ENCODE measurements at places on chromosomes 6 and 20.

GRCh38 chr6:13559251-13559650, 15.2 kb upstream of the SIRT5 start:
- no peak for DNase-seq

DNA sequence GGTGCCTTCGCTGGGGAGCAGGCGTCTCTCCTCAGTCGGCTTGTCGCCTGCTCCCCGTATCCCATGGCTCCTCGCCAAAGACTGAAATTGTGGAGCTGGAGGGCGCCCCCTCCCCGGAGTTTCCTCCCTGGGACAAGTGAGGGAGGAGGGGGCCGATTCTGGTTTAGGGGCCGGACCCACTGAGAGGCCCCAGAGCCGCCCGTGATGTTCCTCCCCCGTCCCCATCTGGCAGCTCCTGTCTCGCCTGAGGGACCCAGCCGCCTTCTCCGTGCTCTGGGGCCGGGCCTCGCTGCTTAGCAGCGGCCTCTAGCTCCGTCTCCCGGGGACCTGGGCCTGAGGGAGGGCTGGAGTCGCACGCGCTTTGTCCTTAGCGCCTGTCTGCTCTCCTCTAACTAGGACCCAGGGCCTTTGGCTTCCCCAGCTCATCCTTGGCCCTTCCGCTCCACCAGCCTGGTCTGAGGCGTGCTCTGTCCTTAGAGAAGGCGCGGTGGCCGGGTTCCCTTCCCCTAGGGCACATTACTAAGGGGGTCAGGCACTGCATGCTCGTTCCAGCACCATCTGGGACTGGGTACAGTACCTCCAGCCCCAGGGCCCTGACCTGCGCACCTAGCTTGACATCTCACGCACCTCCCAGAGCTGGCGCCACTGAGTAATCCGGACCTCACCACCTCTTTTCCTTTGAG, 29.7 kb downstream of the SLC12A5 start:
- no peak for DNase-seq

GRCh38 chr6:78909391-78909790, 42.0 kb downstream of the IRAK1BP1 start:
- no peak for DNase-seq

- DNase-seq = no peak
These were observed 21.9 kb upstream of the CHMP4B start for GRCh38 chr20:33789109-33789857.

DNA sequence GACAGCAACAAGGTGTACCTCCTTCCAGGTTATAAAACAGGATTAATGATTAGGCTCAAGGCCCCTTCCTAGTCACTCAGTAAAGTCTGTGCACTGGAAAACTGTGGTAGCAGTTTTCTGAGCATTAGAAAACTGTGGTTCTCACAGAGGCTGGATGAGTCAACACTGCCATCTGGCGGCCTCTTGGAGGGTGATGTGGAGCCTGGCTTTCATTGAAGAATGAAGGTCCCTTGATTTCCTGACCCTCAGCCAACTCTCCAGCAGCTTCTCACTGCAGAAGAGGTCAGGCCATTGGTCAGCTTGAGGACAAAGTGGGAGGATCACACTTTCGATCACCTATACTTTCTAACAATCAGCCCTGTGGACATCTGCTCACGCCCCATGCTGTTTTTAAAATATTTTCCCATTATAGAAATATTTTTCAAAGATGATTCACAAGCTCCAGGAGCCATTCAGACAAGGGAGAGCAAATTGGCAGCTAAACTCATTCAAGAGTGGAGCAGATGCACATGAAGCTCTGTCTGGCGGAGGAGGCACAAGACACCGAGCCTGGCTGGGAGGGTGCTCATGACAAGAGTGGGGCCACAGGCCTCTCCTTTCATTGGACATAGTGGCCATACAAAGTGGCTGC, 23.2 kb downstream of the PSMB1 start:
- DNase-seq = peak; percentile 56

DNA sequence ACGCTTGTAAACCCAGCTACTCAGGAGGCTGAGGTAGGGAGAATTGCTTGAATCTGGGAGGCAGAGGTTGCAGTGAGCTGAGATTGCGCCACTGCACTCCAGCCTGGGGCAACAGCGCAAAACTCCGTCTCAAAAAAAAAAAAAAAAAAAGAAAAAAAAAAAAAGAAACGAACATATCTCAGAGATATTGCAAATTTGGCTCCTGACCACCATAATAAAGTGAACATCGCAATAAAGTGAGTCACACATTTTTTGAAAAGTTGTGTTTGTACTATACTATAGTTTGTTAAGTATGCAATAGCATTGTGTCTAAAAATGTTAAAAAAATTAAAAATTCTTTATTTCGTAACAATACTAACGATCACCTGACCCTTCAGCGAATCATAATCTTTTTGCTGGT, 13.3 kb downstream of the RSPH9 start:
- no peak for DNase-seq

DNA sequence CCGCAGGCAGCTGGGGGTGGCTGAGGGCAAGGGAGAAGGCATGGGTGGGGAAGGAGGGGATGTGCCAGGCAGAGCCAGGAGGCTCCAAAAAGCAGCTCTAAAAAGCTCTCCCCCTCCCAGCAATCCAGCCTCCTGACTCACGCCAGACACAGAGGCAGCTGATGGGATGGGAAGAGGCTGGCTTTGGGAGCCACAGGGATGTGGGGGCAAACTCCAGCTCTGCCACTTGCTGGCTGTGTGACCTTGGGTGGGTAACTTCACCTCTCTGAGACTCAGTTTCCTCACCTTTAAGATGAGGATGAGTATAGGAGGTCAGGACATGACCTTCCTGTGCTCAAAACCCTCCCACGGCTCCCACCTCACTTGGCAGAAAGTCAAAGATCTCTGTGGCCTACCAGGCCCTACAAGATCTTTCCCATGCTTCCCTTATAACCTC, 148.9 kb downstream of the CEBPB start:
- no peak for DNase-seq

DNA sequence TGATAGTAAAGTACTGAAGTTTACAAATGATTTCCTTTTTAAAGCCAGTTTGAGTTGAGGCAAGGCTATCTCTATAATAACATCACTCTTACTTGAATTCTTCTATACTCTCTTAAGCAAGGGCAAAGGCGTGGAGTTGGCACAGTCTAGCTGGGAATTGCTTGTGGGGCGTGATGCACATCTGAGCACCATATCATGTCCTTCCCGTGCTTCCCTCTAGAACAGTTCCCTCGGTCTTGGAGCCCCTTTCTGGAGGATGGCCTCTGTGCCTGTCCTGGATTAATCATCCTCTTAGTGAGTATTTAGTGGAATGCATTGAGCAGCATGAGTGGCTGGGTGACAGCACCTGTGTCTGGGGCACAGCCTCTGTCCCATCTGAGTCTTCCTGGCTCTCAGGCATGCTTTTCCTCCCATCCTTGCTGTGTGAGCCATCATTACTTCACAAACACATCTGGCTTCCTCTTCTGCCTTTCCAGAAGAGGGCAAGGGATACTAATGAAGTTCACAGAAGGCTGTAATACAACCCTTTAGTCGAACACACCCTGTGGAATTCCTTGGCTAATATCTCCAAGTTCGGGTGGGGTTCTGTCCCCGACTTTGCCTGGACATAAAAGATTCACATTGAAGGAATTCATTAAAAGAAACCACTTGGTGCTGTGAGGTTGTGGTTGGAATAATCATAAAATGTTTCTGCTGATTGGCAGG, 188.2 kb downstream of the FNDC1 start:
- DNase-seq = no peak

GRCh38 chr20:8930726-8931125, 138.2 kb upstream of the PLCB4 start:
- no peak for DNase-seq

GRCh38 chr20:3901028-3901705, 12.0 kb downstream of the PANK2 start:
- DNase-seq = no peak

DNA sequence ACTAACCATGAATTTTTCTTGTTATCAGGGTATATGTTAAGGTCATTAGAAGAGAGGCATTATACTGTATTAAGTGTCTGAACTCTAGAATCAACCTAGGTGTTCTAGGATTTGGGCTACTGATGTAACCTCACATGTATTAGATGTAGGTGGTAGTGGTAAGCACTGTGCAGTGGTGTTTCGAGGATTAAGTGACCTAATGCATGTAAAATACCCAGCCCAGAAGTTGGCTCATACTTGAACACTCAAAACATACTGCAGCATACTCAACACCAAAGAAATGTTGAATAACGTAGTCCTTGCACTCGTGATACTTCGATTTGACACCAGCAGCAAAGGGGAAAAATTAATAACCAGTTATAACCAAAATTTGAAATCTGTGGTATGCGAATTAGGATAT, 48.7 kb downstream of the QKI start:
- DNase-seq = no peak

- no peak for DNase-seq
These were observed 102.8 kb downstream of the NRSN1 start for GRCh38 chr6:24228681-24229255.

DNA sequence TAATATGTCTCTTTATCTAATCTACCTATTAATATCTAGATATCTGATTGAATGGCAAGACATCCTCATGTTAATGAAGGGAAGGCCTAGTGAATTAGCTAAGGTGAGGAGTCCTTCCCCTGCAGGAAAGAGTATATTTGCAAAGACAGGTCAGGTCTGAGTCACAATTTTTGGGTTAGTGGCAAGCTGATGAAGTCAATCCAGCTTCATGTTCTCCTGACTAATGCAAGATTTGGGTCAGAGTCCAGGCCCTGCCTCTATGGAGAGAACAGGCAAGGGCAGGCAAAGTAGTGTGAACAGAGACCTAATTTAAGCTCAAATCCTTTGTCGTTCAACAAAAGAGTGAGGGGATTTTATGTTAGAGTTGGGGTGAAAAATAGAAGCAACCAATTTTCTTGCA, 496.7 kb downstream of the BMP2 start:
- no peak for DNase-seq

DNA sequence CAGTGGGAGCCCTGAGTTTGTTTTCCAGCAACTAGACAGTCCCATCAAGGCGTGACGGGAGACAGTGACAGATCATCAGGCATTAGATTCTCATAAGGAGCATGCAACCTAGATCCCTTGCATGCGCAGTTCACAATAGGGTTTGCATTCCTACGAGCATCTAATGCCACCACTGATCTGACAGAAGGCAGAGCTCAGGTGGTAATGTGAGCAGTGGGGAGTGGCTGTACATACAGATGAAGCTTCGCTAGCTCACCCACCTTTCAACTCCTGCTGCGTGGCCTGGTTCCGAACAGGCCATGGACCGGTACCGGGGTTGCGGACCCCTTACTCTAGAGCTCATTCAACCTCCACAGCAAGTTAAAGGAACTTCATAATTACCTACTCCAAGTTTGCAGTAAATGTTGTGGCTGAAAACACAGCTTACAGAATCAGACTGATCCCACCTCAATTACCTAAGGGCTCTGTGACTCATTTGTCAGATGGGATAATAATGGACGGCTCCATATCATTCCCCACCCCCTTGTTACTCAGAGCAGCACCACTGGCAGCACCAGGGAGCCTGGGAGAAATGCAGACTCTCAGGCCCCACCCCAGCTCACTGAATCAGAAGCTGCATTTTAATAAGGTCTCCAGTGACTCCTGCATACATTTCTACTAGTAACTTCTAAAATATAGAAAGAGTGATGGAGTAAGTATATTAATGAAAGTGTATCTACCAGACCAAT, 15.7 kb downstream of the PXMP4 start:
- DNase-seq = no peak

DNA sequence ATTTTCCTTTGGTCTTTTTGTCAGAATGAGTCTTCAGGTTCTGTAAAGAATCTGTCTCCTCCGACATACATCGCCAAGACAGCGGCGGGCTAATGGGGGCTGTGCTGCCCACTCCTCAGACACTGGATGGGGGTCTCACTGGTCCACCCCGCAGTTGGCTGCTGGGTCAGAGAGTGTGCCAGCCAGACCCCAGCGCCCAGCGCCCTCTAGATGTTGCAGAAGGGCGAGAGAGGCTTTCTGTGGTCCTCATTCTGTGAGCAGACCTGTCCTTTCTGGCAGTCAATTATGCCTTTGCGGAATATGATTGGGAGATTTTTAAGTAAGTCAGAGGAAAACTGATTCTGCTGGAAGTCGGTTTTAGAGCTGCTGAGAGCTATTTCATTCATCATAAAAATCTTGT, 7.8 kb upstream of the CCR6 start:
- no peak for DNase-seq

DNA sequence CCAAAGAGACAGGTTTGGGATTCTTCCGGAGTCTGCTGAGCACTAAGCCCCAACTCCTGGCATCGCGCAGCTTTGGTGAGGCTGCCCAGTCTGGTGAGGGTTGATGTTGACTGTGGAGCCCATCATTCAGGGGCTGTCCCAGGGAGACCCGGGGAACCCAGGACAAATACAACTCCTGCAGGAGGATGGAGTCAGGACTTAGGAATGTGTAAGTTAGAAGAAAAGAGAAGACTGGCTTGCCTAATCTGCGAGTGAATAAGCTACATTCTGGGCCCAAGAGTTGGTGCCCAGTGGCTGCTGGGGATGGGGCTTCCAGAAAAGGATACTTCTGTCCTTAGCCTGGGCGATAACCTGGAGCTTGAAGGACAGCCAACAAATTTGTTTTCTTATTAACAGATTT, 47.9 kb downstream of the STK35 start:
- no peak for DNase-seq

DNA sequence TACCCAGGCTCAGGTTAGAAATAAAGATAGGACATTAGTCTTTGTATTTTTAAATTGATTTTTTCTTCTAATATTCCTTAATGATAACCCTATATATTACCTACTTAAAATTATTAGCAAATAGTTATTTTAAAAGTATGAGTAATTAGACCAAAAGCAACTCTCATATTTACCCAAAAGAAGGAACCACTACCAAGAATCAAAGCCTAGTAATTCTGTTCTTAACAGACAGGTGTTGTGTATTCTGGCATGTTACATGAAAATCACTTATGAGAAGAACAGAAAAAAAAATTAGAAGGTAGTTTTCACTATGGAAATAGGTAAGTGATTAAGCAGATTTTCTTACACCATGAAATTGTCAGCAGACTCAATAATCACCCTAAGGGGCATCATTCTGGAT, 105.1 kb downstream of the ATG5 start:
- no peak for DNase-seq

DNA sequence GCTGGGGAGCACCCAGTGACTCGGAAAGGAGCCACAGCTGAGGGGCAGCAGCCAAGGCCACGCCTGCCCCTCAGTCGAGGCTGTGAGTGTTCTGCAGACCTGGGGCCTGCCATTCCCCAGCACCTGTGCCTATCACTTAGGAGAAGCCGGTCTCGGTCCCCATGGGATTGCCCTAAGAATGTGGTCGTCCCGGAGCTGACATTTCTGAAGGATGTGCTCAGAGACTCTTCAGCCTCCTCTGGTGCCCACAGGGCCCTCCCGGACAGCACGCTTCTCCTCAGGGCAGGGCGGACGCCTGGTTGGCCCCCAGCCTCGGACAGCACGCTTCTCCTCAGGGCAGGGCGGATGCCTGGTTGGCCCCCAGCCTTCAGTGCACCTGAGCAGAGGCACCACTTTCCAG, 223.9 kb downstream of the ERMARD start:
- DNase-seq = no peak

DNA sequence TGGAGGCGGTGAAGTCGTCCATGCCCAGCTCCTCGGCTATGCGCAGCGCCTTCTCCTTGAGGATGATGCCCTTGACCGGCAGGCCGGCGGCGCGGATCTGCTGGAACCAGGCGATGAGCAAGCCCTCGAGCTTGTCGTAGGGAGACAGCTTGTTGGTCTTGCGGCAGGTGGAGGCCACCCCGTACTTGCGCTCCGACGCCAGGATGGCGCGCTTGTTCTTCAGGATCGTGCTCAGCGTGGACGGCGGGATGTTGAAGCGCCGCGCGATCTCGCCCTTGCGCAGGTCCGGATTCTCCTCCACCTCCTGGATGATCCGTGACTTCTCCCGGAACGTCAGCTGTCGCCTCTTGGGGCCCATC, 435 bp downstream of the CENPB start:
- DNase-seq = no peak

- DNase-seq = peak; percentile 79
These were observed at the start of gene GPANK1 for GRCh38 chr6:31664790-31665500. GPANK1 (minus strand) TSS chr6:31664997; CDS start chr6:31664478, 519 bp downstream.

Data from memory B cell (primary cell).